ENCODE measurements at places on chromosomes 3 and 15.

- no peak for DNase-seq
Measured at GRCh38 chr3:133169331-133170068, 131.3 kb downstream of the TMEM108 start.

DNA sequence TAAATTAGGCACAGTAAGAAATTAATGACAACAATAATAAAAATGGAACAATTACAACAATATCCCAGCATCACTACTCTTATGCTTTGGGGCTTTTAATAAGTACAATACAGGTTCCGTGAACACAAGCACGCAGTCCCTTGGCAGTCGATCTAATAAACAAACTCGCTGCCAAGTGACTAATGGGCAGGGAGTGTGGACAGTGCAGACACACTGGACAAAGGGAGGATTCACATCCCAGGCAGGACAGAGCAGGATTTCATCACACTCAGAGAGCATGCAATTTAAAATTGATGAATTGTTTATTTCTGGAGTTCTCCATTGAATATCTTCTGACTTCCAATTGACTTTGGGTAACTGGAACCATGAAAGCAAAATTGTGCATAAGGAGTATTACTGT, 524.1 kb upstream of the CFAP20DC start:
- peak; percentile 51 for DNase-seq

DNA sequence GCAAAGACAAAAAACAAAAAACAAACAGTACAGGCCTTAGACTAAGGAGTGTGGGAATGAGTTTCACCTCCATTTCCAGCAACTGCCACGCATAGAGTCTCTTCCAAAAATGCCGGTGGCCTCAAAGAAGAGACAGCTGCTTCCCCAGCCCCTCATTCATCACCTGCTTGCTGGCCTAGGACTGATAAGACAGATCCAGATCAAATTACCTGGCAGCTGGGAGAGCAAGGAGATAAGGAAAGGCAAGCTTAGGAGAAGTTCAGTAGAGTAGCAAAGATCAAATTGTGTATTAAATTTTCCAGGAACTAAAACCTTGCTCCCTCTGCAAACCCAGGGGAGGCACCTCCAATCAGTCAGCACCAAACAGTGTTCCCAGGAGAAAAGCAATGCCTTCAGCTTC, 325.8 kb upstream of the CTNNB1 start:
- no peak for DNase-seq

- DNase-seq: peak; percentile 40
Measured at GRCh38 chr3:46705022-46705530, 3.9 kb downstream of the TMIE start.

DNA sequence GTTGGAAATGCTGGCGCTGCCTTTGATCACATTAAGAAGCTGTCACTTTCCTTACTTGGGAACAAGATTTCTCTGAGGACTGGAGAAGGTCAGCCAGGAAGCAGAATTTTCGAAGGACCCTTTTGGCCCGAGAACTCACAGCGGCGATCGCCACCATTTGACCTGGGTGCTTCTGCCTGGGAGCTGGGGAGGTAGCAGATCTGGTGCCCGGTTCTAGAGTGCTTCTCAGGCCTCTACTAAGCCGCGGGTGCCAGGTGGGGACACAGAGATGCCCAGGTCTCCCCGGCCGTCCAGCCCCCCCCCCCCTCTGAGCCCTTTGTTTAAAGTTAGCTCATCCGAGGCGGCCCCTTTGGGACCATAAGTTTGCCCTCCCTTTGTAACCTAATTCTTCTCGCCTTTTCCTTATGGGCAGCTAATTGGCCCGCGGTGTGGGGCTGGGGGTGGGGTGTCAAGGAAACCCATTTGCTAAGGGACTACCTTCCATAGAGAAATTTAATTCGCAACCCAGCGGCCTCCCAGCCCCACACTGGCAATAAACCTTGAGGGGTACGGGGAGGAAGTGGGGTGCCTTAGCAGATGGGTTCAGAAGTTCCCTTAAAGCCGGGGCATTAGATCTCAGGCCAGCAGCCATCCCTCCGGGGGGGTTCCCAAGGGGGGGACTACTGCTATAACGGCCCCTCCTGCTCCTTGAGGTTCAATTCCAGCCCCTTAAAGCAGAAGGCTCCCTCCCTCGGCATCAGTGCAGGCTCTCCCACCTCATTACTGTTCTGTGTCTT, 1.9 kb downstream of the GATA2 start:
- DNase-seq: no peak

GRCh38 chr15:42490291-42490670, 660 bp downstream of the ZNF106 start:
- peak; percentile 25 for DNase-seq

GRCh38 chr3:169661361-169662131, 2.0 kb downstream of the MECOM start:
- DNase-seq: no peak

DNA sequence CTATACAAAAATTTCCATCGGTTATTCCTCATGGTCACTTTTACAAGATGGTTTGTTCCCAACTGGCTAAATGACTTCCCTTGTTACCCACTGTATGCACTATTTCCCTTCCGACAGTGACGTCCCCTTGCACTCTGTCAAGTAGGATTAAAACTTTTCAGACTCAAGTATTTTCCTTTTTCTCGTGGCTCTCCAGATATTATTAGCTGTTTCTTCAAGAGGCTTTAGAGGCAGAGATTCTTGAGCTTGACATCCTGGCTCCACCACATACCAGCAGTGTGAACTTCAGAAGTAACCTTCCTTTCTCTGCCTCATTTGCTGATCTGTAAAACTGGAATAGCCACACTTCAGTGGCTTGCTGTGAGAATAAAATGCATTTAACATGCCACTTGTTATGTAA, 14.0 kb downstream of the CSNK1G1 start:
- DNase-seq: no peak

GRCh38 chr15:62506217-62506805, 341.2 kb upstream of the C2CD4B start:
- no peak for DNase-seq

DNA sequence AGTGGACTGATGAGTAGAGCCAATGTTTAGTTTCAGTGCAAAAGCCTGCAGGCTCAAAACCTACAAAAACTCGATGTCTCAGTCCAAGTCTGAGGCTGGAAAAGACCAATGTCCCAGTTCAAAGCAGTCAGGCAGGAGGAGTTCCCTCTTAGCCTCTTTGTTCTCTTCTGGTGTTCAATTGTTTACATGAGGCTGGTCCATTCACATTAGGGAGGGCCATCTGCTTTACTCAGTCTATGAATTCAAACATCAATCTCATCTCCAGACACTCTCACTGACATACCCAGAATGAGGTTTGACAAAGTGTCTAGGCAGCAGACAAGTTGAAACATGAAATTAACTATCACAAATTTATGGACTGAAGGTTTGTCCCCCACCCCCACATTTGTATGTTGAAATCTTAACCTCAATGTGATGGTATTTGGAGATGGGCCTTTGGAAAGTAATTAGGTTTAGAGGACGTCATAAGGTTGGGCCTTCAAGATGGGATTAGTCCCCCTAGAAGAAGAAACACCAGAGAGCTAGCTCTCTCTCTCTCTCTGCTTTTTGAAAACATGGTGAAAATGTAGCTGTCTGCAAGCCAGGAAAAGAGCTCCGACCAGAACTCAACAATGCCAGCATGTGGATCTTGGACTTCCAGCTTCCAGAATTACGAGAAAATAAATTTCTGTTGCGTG, 438.5 kb upstream of the RGMA start:
- no peak for DNase-seq

- DNase-seq: no peak
Measured at GRCh38 chr3:53274938-53275605, 19.2 kb upstream of the TKT start.

GRCh38 chr15:63191895-63192618, 2.7 kb downstream of the RAB8B start:
- DNase-seq: no peak

- DNase-seq: no peak
Measured at GRCh38 chr3:47851888-47852603, 49.1 kb downstream of the DHX30 start.

- no peak for DNase-seq
Measured at GRCh38 chr3:117691526-117691925, 981.9 kb downstream of the TUSC7 start.

DNA sequence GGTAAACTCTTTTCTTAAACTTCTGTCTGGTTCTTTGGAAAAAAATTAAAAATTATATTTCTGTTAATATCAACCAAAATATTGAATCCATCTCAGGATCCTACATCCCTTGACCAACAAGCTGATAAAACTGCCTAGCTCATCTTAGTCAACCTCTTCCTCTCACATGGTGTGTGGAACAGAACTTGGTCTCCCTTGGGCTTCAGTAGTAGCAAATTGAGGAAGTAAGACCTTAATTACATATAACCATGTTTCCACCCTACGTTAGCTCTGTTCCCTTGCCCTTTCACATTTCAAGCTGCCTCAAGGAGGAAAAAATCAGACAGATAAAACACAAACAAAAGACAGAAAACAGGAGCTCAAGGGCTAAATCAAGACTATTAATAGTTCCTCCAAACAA, 116.4 kb downstream of the GREM1 start:
- no peak for DNase-seq

DNA sequence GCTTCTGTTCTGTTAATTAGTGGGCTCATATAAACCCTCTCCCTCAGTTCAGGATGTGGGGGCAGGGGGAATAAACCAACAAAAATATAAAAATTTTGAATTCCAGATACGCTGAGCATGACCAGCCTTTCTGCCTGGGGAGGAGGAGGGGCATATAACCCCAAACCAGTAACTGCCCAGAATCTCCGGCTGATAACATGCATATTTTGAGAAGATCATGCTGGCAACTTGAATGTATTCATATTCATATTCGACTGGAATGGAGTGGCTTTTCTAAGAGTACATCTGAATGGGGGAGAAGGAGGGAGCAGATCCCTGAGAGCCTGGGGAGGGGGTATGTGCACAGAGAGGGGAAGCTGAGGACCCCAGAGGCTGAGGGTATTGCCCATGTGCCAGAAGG, 54.5 kb upstream of the LCTL start:
- no peak for DNase-seq

DNA sequence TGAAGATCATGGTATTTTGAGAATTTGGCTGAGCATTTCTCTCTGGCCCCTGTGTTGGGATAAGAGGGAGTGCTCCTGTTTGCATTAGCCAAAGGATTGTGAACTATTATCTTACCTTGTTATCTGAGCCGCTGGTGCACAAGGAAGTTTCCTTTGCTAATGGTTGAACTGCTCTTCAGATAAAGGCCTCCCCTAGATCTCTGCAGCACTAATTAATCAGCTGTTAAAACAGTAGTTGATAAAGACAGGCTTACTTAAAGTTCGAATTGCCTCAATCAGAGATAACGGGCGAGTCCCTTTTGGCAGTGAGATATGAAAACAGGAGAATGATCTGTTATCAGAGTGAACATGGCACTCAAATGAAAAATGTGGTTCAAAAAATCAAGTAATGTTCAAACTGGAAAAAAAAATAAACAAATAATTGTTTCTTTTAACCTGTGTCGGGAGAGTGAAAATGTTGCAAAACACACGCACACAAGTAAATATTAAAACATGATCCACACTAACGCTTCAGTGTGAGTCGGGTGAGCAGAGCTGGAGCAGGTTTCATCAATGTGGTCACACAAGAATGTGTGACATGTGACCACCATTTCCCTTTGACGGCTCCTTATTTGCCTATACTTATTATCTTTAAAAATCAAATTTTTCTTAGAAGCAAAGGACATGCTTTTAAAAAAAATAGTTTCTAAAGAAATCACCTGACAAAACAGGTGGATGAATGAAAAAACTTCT, 469.1 kb downstream of the SOX2 start:
- DNase-seq: no peak

DNA sequence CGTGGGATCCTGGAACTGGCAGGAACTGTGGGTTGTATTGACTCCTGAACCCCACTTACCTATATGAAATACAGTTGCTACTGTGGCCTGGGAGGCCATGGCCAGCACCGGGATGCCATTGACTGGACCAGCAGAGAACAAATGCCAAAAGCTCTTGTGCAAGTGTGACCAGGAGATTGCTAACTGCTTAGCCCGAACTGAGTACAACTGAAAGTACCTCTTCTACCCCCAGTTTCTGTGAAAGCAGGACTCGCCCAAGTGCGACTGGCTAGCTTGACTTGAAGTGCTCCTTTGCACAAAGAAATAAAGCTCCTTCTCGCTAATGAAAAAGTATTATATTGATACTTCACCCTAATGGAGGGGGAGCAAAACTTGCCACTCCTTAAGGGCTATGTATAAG, 101.3 kb upstream of the ATP11B start:
- no peak for DNase-seq

GRCh38 chr3:183073839-183074238, 25.5 kb downstream of the MCCC1 start:
- DNase-seq: no peak

Data from kidney glomerular epithelial cell (primary cell).